Prostate gland (tissue), 2 donors: ENCODE measurements at places on chromosomes 4 and X.

- H3K4me3 ChIP-seq: no peak within 1 kb of the TSS
- H3K27me3 ChIP-seq: no peaks in the 10 kb centered on the region
- no peak within 1 kb of the TSS for H3K27ac ChIP-seq
- peak; percentile 13 for DNase-seq
- H3K4me1 ChIP-seq: no peaks in the 10 kb centered on the region
These were observed at the start of gene ASB9 for GRCh38 chrX:15269618-15270521. TSS of gene ASB9 (minus strand) at chrX:15270083. CDS start at chrX:15269874, 209 bp downstream.

DNA sequence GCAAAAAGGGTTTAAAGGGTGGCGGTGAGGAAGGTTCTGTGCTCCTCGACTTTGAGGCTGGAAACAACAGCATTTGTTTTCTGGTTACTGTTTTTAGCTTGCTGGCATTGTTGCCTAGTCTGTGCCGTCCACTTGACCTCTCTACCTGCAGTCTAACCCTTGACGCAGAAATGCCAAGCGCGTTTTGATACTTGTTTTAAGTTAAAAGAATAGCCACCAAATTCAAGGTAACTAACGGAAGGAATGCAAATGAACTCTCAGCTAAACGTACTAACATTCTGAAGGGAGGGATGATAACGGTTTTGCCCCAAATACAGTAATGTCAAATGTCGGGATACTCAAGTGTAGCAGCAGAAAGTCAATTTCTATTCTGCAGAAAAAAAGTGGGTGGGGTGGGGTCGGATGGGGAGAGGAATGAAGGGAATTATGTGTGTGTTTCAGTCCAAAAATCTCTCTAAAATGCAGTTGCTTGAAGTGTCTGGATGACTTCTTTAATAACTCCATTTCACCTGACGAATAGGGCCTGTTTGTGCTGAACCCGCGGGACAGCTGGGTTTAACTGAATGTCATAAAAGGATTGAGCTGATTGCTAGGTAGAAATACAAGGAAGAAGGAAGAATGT lies 3.4 kb upstream of the NKX6-1 start:
- no peak overlapping the region for H3K4me3 ChIP-seq
- H3K27me3 ChIP-seq: peaks cover 60% of the 10 kb centered on the region
- no peaks in the 10 kb centered on the region for H3K4me1 ChIP-seq
- no peak overlapping the region for H3K27ac ChIP-seq
- no peaks in the 10 kb centered on the region for H3K36me3 ChIP-seq
- no peak for DNase-seq

GRCh38 chrX:3712051-3712869 lies 1.2 kb downstream of the PRKX start:
- no peaks in the 10 kb centered on the region for H3K27me3 ChIP-seq
- H3K4me3 ChIP-seq: peak overlapping the region; percentile 53
- H3K36me3 ChIP-seq: no peaks in the 10 kb centered on the region
- peak overlapping the region; percentile 60 for H3K27ac ChIP-seq
- no peaks in the 10 kb centered on the region for H3K4me1 ChIP-seq

DNA sequence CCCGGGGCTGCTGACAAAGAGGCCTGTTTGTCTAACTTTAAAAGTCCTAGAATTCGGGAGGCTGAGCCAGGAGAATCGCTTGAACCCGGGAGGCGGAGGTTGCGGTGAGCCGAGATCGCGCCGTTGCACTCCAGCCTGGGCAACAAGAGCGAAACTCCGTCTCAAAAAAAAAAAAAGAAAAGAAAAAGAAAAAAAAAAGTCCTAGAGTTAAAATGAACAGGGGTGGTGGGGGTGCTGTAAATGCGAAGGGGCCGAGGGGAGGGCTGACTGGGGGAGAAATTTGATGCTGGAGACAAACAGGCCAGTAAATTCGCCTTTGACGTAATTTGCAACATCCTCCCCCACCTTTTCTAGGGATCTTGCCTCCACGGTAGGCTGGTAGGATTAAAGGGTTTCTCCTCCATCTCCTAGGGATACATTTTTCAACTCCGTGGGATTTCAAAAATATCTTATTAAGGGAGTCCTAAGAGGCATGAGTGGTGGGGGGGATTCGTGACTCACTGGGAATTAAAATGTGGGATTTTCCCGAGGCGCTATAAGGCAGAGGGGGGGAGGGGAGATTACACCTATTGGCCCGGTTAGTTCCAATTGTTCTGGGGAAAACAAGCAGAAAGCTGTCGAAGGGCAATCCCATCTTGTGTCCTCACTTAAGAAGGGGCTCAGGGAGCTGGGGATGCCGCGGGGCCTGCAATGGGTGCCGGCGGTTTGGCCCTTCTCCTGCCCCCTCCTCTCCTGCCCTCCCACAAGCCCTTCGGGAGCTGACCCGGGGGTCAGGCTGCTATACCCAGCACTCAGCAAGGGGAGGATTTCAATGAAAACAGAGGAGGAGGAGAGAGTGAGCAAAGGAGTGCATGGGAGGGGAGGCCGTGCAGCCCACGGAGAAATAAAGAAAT lies 3.0 kb upstream of the BCOR start:
- no peaks in the 10 kb centered on the region for H3K36me3 ChIP-seq
- no peaks in the 10 kb centered on the region for H3K27me3 ChIP-seq
- H3K4me3 ChIP-seq: no peak overlapping the region
- DNase-seq: no peak

DNA sequence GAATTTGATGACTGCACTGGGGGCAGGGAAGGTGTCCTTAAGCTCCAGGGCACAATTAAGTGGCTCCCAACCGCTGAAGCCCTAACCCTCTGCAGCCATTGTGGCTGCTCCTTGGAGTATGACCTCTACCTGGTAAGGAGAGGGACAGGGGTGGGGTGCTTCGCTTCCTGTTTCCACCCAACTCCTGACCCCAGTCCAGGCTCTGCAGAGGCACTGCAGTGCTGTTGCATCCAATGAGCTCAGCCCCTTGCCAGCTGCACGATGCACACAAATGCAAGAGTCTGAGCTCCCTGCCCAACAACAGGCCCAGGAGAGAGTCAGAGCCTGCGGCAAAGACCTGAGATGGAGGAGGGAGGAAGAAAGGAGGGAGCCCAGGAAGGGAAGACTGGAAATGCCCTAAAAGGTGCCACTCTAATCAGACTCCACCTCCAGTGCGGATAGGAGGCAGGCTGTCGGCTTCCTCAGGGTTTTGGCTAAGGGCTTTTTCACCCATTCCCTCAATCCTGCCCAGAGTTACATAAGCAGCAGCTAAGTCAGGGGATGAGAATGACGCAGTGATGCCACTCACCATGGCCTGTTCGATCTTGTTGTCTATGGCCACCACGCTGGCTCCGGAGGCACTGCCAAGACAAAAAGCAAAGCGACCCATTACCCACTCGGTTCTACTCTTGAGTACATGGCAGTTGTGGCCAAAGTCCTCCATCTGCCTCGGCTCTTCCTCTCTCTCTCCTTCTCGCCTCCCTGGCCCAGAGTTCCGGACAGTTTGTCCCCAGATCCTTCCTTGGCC lies 60.1 kb downstream of the TSC22D3 start:
- no peaks in the 10 kb centered on the region for H3K27me3 ChIP-seq
- peak overlapping the region; percentile 71 for H3K4me3 ChIP-seq
- peaks cover 5% of the 10 kb centered on the region for H3K36me3 ChIP-seq
